ENCODE measurements at places on chromosomes 16 and 17.
A peak's percentile ranks its signal among the peaks of the same experiment; 100 is the strongest.

DNA sequence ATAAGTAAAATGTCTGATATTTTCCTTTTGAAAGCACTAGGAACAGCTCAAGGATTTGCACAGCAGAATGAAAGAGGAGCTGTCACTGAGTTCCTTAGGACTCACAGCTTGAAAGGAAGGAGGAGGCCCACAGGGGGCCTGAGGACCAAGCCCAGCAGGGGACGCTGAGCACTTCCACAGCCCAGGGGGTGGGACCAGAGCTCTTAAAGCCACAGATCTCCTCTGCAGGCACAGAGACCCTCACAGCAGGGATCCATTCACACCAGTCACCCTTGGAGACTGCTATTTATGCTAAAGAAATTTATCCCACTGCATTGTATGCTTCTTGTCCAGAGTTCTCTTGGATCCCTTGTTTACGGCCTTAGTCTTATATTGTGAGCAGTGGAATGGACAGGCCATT lies 253.3 kb downstream of the STX8 start:
- no peak for DNase-seq

GRCh38 chr16:68475071-68475470 lies 26.8 kb upstream of the SMPD3 start:
- no peak for DNase-seq

DNA sequence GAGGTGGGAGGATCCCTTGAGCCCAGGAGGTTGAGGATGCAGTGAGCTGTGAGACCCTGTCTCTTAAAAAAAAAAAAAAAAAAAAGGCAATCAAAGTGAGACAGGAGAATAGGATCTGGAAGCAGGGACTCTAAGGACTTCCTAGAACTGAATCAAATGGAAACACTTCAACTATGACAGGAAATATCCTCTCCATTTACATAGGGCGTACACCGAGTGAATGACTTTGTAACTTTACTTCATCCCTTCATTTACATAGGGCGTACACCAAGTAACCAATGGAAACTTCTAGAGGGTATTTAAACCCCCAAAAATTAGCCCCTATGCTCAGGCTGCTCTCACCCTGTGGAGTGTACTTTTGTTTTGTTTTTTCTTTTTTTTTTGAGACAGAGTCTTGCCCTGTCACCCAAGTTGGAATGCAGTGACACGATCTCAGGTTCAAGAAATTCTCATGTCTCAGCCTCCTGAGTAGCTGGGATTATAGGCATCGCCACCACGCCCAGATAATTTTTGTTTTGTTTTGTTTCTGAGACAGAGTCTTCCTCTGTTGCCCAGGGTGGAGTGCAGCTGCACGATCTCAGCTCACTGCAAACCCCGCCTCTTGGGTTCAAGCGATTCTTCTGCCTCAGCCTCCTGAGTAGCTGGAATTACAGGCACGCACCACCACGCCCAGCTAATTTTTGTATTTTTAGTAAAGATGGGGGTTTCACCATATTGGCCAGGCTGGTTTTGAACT lies 9.6 kb upstream of the PRPSAP1 start:
- no peak for DNase-seq

DNA sequence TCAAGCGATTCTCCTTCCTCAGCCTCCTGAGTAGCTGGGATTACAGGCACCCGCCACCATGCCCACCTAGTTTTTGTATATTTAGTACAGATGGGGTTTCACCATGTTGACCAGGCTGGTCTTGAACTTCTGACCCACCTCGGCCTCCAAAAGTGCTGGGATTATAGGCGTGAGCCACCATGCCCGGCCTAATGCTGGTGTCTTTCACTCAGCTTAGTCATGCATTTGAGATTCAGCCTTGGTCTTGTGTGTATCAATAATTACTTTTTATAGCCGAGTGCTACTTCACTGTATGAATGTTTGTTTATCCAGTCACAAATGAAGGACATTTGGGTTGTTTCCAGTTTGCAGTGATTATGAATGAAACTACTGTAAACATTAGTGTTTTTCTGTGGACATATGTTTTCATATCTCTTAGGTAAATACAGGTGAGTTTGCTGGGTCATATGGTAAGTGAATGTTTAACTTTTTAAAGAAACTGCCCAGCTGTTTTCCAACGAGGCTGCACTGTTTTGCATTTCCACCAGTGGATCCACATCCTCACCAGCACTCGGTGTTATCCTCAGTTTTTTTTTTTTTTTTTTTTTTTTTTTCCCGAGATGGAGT lies 11.0 kb upstream of the PLCG2 start:
- DNase-seq = no peak

GRCh38 chr16:26863931-26864330 lies 202.8 kb upstream of the C16orf82 start:
- no peak for DNase-seq

- DNase-seq = no peak
These were observed 3.2 kb downstream of the UTS2R start for GRCh38 chr17:82374626-82375331.

DNA sequence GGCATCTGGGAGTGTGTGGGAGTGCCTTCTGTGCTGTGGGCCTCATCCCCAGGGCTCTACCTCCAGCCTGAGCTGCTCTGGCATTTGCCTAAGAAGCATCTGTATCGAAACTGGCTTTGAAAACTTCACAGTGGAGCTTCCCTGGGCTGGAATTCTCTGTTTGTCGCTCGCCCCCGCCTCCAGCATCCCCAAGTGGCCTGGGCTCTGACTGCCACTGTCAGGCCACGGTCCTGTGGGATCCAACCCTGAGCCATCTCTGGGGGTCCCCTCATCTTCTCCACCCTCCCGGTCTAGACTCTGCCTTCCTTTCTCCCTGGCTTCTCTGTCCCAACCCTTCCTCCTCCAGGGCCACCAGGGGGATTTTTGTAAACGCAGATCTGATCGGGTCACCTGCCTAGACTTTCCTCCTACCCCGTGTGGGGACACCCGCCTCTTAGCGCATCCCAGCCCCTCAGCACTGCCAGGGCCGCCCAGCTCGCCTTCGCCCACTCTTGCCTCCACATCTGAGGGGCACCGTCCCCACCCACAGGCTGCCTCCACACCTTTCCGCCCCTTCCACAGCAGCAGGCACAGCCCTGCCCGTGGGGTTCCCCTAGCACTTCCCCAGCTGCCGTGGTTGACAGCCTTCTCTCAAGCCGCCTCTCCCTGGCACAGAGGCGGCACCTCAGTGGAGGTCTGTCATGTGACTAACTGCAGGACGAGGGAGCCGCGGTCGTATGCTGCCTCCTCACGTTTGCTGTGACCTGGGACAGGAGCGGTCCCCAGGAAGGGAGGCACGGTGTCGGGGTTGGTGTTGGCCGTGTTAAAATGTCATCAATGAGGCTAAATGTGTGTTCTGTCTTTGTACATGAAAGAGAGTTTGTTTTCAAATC lies 12.0 kb downstream of the TBC1D24 start:
- DNase-seq = peak; percentile 31

DNA sequence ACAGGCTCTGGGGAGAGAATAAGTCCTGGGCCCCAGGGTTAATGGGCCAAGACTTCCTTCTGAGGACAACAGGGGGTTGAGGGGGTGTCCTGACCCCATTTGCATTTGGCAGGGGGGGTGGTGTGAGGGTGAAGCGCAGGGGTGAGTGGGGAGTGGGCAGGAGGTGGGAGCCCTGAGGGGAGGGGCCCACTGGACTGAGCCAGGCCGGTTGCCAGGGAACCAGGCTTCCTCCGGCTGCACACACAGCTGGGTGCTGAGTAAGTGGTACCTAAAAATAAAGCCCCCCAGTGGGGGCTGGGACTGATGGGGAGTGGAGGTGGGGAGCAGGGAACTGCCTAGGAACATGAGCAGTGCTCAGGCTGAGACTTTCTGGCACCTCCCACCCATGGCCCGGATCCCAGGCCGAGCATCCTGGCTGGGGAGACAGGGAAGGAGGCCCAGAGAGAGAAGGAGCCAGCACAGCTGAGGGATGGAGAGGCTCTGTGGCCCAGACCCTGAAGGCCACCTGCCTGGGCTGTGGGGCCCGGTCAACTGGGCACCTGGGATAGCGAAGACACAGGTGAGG lies 7.5 kb upstream of the RASD1 start:
- peak; percentile 43 for DNase-seq

GRCh38 chr17:62696256-62696655 lies 68.8 kb downstream of the MRC2 start:
- DNase-seq = no peak

DNA sequence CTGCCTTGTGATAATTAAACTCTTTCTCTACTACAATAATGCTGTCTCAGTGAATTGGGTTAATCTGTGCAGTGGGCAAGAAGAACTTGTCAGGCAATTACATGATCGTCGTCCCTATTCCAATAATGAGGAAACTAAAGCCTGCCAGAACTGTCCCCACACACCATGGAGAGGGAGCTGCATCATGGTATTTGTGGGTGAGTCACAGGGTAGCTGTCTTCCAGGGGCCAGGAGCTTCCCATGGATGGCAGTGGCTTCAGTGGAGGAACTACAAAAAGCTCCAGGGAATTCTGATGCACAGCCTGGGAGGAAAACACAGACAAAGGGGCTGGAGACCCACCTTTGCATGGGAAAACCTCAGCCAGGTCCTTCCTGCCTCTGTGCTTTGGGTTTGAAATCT lies 83.3 kb upstream of the C16orf82 start:
- DNase-seq = no peak

- DNase-seq = no peak
These were observed 27.2 kb downstream of the FZD2 start for GRCh38 chr17:44584443-44584842.

- DNase-seq = peak; percentile 25
These were observed 8.7 kb downstream of the CLEC19A start for GRCh38 chr16:19294156-19294649.

- no peak for DNase-seq
These were observed 235.1 kb upstream of the NLRP1 start for GRCh38 chr17:5819396-5819795.

GRCh38 chr16:85777583-85778310 lies 21.6 kb downstream of the EMC8 start:
- no peak for DNase-seq

DNA sequence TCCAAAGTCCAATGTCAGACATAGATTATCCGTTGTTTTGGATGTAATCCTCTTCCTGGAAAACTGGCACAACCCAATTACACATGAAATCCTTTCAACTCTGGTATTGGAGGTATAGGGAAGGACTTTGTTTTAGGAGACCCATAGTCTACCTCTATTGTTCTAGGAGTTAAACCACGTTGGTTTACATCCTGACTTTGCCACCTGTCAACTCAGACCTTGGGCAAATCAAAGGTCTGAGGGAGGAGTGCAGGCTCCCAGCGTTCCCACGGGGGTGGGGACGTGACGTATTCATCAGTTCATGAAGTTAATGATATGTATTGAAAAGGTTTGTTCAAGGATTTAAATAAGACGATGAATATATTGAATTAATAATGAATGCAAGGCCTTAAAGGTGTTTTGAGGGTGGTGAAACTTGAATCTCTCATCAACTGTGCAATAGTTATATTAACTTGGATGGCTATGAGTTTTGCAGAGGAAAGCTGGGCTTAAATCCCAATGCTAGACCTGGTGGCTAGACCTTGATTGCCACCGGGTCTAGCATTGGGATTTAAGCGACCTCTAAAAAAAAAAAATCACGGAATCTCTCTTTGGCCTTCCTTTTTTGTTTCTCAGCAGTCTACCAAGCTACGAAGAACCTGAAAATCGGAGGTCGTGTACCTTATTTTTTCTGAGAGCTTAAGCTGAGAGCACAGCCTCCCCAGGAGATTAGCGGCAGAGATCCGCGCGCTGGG lies 744 bp upstream of the NF1 start:
- no peak for DNase-seq

DNA sequence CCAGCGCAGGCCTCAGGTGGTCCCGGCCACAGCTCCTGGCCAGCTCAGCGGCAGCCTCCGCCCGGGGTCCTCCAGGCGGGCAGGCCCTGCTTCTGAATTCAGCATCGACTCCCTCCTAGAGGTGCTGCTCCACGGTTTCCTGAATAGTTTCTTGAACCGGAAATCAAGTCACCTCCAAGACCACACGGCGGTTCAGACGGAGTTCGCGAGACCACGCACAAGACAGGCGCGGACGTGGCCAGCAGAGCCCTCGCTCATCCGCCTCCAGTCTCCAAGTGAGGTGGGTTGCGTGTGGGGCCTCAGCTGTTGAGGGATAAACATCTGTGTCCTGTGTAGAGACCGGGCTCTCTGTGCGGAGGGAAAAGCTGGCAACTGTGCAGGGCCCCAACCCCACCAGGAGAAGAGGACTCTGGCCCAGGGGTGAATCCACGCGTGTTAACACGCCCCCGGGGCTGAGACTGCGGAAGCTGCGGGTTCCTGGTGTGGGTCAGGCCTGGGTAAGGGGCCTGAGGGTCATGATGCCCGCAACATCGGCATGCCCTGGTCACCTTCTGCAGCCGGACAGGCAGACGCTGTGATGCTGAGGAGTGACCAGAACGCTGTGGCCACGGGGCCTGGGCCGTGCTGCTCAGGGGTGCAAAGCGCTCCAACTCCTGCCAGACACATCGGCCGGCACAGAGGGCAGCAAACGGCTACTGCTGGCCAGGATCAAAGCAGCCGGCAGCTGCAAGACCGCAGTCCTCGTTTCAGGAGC lies 55.0 kb upstream of the METRNL start:
- no peak for DNase-seq

DNA sequence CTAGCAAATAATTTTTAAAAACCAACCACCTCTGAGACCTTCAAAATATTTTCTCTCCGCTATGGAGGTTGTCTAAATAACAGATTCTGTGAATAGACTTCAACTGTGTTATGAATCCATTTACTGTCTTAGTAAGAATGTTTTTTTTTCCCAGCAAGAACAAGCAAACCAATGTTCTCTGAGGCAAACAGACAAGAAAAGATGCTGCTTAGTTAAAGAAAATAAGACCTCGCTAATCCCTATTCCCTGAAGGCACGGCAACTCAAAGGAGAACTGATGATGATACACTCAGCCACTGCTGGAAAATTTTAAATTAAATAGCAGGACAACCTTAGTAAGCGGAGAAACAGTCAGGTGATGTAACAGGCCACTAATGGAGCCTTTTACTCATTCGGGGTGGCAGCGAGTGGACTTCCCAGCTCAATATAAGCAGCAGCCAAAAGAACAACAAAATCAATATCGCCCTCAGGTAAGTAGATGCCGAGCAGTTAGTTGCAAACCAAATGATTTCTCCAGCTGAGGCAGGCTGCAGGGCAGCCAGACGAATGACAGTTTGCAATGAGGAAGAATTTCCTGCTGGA lies 81.8 kb downstream of the CPPED1 start:
- peak; percentile 14 for DNase-seq

DNA sequence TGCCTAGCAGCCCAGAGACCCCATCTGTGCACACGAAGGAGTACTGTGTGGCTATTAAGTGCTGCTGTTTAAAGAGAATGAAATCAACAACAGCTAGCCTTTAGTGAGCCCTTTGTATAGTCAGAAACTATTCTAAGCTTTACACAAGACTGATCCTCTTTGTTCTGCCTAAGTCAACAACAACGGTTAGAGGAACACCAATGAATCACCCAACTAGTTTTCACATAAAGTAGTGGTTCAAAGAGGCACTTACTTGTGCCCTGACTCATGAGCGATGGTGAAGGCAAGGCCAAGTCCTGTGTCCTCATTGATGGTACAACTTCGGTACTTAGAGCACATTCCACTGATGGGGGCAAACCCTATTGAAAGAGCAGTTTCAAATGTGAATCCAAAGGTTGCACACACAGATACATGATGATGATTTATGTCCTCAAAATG lies 75.8 kb downstream of the ADAMTS18 start:
- DNase-seq = no peak

GRCh38 chr16:2527784-2528100 lies 3.5 kb downstream of the CEMP1 start:
- DNase-seq = no peak
